ENCODE measurements at places on chromosomes 3 and 15. TPM values are rescaled to one million over a fixed set of nuclear protein-coding genes. Genes with fewer than 3 reads are reported as not detected.

DNA sequence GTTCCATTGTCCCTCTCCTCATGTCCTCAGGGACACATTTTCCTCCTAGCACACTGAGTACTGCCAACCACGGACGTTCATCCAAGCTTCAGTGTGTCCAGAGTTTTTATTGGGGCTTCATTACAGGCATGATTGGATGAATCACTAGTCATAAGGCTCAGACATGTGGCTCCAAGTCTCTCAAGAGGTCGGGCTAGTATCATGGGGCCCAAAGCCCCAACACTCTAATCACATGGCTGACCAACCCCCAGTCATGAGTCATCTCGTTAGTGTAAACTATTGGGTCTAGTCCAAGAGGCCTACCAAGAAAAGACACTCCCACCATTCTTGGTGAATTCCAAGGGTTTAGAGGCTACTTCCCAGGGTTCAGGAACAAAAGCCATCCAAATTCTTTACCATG is 4.4 kb downstream of the TERC start:
- H3K4me1 ChIP-seq, result peaks cover 26% of the 10 kb centered on the region
- H3K27ac ChIP-seq, result no peak overlapping the region
- H3K27me3 ChIP-seq, result no peaks in the 10 kb centered on the region
- no peak for DNase-seq

GRCh38 chr3:13123013-13123654 is 49.9 kb upstream of the IQSEC1 start:
- no peak for DNase-seq
- H3K4me1 ChIP-seq, result no peaks in the 10 kb centered on the region
- H3K4me3 ChIP-seq, result no peak overlapping the region
- H3K27ac ChIP-seq, result no peak overlapping the region

The SUSD5 gene
- total RNA-seq, result not detected

DNA sequence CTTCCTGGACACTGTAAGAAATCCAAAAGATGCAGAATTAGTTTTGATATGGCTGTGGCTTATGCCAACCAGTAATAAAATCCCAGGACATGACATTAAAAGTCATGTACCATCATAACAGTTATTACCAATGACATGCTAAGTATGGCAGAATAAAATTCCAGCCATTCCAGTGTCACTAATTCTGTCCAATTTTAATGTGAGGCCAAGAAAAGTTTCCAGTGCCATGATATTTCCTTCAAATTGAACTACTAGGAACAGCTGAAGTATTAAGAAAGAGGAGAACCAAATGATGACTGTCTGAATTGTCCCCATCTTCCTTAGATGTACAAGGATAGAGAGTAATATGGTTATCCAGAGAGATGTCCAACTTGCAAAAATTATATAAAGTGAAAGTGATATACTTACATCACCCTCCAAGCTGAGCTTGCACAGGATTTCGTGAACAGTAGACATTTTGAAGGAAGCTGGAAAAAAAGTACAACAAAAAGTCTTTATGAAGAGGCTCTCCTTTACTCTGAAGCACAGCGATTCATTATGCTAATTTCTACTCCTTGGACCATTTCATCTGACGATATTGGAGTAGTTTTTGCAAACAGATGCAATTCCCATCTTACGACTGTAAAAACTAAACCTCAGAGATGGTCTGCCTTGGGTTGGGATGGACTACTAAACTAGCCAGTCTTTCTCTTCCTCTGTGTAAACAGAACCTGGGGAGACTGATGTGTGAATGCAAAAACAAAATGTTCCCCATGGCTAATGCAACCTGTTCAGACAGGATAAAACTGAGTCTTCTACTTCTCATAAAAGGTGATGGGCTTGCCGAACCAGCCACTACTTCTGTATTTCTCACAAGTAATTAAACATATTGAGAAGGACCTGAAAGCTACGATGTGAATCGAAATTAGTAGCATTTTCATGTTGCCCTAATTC is 11.9 kb downstream of the ANXA2 start:
- H3K36me3 ChIP-seq, result no peaks in the 10 kb centered on the region
- no peak for DNase-seq
- no peaks in the 10 kb centered on the region for H3K27me3 ChIP-seq
- no peak overlapping the region for H3K4me3 ChIP-seq
- peaks cover 11% of the 10 kb centered on the region for H3K4me1 ChIP-seq
- H3K27ac ChIP-seq, result no peak overlapping the region

GRCh38 chr3:116103868-116104530 is 341.3 kb downstream of the LSAMP start:
- H3K4me3 ChIP-seq, result no peak overlapping the region
- H3K4me1 ChIP-seq, result no peaks in the 10 kb centered on the region
- no peak for DNase-seq
- H3K27ac ChIP-seq, result no peak overlapping the region
- H3K36me3 ChIP-seq, result no peaks in the 10 kb centered on the region
- H3K27me3 ChIP-seq, result no peaks in the 10 kb centered on the region

DNA sequence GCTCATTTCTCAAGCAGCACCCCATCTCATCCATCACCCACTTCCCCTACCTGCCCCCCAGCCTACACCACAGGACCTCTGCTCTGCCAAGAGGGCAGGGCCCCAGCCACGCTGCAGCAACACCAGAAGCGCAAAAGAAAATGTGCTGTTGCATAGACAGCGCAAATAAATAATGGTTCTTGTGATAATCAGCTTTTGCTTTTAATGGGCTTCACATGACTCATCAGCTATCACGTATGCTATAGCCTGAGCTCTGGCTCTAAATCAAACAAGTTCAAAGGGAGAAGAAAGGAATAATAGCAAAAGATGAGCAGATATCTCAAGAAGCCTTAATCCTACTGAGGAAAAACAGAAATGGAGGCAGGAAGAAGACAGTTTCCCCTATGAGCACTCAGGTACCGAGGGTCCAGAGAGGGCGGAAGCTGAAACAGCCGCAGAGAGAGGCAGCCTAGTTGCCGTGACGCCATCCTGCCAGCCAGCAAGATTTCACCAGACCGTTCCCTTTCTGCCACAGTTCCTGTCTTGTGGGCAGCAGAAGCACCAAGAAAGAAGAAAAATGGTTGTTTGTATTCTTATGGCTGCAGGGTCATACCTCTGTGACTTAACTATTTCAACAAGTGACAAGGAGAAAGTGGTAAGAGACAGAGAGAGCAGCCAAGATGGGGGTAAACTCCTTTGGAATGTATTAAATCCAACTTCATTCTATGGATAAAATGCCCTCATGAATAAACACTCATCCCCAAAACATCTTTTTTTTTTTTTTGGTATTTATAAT is 22.0 kb downstream of the RAB27A start:
- no peaks in the 10 kb centered on the region for H3K27me3 ChIP-seq
- DNase-seq, result peak; percentile 42
- H3K36me3 ChIP-seq, result no peaks in the 10 kb centered on the region
- peak overlapping the region; percentile 52 for H3K4me3 ChIP-seq
- H3K27ac ChIP-seq, result peak overlapping the region; percentile 70
- peaks cover 71% of the 10 kb centered on the region for H3K4me1 ChIP-seq

GRCh38 chr3:156664831-156665178 is 9.6 kb upstream of the TIPARP start:
- no peak for DNase-seq
- no peak overlapping the region for H3K4me3 ChIP-seq
- no peaks in the 10 kb centered on the region for H3K36me3 ChIP-seq

DNA sequence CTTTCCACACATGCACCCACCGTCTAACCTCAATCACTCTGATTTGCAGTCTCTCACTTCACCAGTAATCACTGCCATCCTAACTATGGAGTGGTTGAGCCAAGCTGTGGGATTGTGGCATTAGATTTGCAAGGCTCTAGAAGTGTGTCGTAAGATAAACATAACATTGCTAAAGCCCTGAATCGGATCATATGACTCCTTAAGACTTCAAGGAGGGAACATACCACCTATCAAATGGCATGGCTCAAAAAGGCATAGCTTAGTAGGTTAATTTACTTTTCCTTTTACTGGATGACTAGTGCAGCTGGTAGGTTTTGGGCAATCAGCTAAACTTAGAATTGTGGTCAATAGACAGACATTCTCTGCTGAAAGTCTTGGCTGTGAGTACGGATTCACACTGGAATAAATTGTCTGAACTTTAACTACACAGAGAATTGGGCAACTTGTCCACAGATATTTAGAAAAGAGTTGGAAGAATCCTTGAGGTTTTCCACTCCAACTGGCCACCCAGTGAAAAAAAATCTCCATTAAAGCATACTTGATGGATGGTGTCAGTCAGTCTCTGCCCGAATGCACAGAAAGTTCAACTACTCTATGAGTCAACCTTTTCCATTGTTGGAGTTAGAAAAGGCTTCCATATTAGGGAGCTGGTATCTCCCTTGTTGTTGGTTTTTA is 476.7 kb upstream of the CBLB start:
- H3K27ac ChIP-seq, result no peak overlapping the region
- no peaks in the 10 kb centered on the region for H3K36me3 ChIP-seq
- H3K4me1 ChIP-seq, result peaks cover 12% of the 10 kb centered on the region
- no peak for DNase-seq

GRCh38 chr3:156339491-156339890 is 215.4 kb downstream of the SSR3 start:
- H3K4me1 ChIP-seq, result no peaks in the 10 kb centered on the region
- H3K27ac ChIP-seq, result no peak overlapping the region

The UQCC5 gene
- total RNA-seq, result 11.9 TPM

DNA sequence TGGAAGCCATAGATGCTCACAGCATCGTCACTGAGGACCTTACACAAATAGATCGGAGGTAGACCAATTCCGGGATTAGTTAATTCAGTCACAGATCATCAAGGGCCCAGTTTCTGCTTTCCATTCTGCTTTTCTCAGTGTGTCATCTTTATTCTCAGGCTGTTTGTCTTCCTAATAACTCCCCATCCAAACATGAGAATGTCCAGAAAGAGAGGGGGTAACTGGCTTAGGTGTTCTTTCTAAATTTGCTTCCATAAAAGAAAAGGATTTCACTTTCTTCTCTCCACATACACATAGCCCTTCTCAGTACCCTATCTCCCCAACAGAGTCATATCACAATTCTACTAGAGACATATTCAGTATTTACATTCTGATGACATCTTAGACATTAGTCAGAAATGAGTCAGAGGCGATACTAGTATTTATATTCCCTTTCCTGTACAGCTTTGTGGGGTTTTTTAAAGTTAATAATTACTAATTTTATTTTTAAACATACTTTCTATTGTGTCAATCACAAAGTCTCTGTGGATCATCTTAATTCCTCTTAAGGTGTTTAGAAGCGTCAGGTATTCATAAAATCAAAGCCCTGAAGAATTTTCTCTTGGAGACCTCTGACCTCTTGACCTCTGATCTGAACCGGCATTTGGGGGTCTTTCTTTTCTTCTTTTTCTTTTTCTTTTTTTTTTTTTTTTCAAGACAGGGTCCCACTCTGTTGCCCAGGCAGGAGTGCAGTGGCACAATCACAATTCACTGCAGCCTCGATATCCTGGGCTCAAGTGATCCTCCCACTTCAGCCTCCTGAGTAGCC is 24.3 kb upstream of the IL12A start:
- H3K36me3 ChIP-seq, result no peaks in the 10 kb centered on the region
- H3K4me1 ChIP-seq, result no peaks in the 10 kb centered on the region
- H3K27ac ChIP-seq, result no peak overlapping the region
- H3K27me3 ChIP-seq, result no peaks in the 10 kb centered on the region
- no peak for DNase-seq

DNA sequence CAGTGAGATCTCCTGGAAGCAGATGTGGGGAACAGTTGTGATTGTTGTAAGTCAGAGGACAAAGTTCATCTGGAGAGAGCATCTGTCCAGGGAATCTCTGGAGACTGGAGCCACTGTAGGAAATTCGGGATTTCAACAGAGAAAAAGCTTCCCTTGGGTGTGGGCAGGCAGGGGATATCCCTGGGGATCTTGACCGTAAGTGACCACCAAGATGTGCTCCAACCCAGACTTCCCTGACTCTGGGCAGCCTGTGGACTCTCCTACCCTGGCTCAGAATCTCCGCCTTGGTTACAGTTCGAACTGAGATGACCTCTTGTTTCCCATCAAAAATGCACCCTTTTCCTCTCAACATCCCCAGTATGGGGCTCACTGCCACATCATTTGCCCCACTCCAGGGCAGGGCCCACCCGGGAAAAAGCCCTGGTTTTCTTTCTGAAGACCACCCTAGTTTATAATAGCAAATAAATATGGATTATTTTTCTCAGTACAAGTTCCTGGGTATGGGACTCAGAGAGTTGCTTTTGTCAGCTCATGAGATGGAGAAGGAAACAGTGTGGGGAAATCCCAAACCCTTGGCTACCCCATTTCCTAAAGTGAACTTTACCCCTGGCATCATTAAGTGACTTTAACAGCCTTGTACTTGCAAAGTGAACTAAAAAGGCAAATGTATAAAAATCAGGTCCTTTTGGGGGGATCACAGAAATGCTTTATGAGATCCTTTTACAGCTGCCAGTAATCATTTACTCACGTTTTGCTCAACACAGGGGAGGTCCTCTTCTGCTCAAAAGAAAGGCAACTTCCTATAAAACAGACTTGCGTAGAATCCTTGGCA is 89.9 kb downstream of the CCNL1 start:
- no peaks in the 10 kb centered on the region for H3K36me3 ChIP-seq
- H3K27me3 ChIP-seq, result no peaks in the 10 kb centered on the region
- H3K4me3 ChIP-seq, result no peak overlapping the region
- no peak overlapping the region for H3K27ac ChIP-seq
- DNase-seq, result no peak

- no peak overlapping the region for H3K4me3 ChIP-seq
- H3K27me3 ChIP-seq, result no peaks in the 10 kb centered on the region
- no peak for DNase-seq
- no peak overlapping the region for H3K27ac ChIP-seq
- H3K4me1 ChIP-seq, result no peaks in the 10 kb centered on the region
Observed at GRCh38 chr3:175911937-175912336, 1052.8 kb downstream of the NAALADL2 start.

The NAALADL2 gene
- total RNA-seq, result not detected

The PAK6 gene
- total RNA-seq, result not detected

- no peak overlapping the region for H3K27ac ChIP-seq
- H3K4me1 ChIP-seq, result no peaks in the 10 kb centered on the region
- no peaks in the 10 kb centered on the region for H3K36me3 ChIP-seq
Observed at GRCh38 chr3:143201870-143202752, 82.5 kb downstream of the CHST2 start.

DNA sequence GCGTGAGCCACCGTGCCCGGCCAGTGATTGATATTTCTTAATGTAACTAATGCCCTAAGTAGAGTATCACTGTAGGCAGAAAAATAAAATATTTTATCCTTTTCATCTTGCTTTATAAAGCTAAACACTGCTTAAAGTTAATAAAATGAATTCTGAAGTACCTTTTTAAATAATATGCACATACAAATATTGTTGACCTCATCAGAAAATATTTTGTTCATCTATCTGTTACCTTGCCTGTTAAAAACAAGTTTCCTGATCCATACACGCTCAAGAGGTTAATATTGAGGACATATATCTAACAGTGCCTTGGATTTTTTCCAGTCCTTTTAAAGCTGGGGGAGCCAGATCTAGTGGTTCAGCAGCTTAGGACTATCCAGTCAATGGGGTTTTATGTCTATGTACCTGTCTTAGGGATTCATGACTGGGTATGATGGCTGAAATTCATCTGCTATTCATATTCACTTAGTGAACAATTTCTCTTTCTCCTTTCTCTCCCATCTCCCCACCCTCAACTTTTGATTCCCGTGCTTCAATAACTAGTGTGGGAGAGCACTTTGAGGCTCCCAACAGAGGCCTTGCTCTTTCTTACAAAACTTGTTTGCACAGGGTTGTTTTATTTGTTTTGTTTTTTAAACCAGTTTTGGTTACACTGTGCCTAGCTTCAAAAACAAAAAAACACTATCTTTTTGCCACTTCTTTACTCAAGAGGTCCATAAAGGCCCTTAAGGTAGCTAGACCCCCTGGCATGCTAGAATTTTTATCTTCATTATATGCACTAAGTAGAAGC is 7.0 kb downstream of the SLC25A36 start:
- H3K36me3 ChIP-seq, result no peaks in the 10 kb centered on the region
- no peaks in the 10 kb centered on the region for H3K27me3 ChIP-seq
- no peak for DNase-seq
- H3K4me3 ChIP-seq, result no peak overlapping the region
